ENCODE measurements at places on chromosomes 12 and 14. TPM values are rescaled to one million over a fixed set of nuclear protein-coding genes. Genes with fewer than 3 reads are reported as not detected.

DNA sequence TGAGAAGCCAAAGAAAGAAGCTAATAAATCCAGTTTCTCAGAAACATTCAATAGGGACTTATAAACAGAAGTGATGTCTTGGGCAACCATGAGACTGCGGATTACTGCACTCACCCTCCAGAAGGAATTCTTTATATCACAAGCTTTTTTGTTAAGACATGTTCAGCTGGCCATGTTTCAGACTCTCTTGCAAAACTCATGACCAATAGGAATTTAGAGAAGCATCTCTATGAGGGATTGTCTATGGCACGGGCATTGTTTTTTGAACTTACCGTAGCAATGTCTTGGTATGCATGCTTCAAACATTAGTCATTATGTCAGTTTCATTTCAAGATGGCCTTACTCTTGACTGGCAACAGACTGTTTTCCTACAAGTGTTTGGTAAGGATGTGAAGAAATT, 15.5 kb upstream of the ZNF268 start:
- no peak for DNase-seq

The MYO1H gene
- not detected for total RNA-seq

DNA sequence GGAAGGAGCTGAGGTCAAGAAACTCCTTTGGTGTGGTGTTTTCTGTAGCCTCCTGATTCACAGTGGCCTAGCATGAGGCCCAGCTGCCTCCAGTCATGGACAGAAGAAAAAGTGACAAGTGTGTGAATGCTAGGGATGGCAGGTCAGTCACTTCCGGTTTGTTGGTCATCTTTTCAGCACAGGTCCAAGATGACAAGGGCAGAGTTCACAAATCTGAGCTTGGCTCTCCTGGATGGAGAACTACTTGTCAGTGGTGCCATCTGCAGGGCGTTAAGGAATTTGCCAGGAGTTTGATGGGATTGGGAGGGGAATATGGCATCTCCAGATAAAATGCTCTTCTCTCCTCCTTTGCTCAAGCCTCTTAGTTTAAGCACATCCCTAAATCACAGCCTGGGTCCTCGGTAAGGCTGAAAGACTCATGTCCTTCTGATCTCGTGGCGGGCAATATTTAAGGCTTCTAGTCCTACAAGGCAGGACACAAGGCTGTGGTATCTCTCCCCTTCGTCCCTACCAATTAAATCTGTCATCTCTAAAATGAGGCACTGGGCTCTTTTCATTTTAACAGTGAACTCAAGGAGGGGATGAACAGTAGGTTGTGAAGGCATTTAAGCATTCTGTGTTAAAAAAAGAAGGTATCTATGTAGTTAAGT, 10.0 kb downstream of the TUBA1B start:
- DNase-seq, result no peak

DNA sequence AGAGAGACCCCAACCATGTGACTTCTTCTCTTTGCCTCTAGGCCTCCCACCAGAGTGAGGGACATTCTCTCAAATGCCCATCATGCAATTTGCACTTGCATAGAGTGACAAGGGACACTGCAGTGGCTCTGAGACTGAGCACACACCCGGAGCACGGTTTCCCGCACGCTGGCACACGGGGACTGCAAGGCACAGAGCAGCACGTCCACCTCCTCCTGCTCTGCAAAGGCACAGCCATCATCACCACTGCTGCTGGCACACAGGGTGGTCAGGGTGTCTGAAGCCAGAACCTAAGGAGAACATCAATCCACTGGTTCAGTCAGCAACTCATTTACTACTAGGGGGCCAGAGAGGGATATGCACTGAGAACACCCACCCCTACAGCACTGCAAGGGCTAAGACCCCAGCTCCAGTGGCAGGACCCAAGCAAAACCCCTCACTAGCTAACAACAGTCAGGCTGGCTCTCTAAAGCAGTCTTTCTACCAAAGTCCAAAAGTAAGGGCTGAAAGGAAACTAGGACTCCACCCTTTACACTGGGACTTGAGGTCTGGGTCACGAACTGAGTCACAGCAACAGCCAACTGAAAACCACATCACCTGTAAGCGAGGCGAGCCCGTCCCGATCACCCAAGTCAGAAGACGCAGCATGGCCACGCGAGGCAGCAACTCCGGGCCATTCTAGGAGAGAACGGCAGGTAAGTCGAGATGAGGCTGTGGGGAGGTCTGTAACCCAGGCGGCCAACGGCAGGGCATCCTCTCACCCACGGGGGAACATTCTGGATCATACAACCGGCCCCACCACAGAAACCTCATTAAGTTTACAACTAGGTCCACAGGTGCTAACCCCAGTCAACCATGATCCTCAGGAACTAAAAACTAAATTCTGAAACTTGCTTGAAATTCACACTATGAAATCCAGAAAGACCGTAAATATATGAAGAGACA, 37.9 kb downstream of the GCN1 start:
- DNase-seq, result no peak

GRCh38 chr12:12723149-12723680, 6.0 kb downstream of the CDKN1B start:
- no peak for DNase-seq

- no peak for DNase-seq
Measured at GRCh38 chr14:99950181-99950580, 115.0 kb upstream of the EVL start.

GRCh38 chr14:98798099-98798498, 473.9 kb downstream of the BCL11B start:
- no peak for DNase-seq

The CEBPE gene
- 0.22 TPM for total RNA-seq

The ARG2 gene
- total RNA-seq, result 13.4 TPM

GRCh38 chr12:55972042-55972441, 1.8 kb upstream of the RAB5B start:
- no peak for DNase-seq

GRCh38 chr12:70885956-70886355, 34.6 kb downstream of the PTPRR start:
- DNase-seq, result no peak

DNA sequence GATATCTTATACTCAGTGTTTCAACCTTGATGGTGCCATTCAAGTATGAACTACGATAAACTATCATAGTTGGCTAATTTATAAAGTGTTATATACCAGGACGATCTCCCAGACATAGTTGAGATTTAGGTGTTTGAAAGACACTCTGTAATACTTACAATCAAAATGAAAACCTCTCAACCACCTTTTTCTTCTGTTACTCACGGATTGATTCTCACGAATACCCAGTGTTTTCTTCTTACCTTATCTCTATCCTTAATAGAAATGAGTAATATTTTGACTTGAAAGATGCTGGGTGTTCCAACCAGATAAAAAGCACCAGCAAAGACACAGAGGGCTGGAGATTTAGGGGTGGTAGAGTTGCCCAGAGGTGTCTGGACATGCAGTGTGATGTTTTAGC, 169.9 kb downstream of the PTCSC3 start:
- DNase-seq, result no peak

DNA sequence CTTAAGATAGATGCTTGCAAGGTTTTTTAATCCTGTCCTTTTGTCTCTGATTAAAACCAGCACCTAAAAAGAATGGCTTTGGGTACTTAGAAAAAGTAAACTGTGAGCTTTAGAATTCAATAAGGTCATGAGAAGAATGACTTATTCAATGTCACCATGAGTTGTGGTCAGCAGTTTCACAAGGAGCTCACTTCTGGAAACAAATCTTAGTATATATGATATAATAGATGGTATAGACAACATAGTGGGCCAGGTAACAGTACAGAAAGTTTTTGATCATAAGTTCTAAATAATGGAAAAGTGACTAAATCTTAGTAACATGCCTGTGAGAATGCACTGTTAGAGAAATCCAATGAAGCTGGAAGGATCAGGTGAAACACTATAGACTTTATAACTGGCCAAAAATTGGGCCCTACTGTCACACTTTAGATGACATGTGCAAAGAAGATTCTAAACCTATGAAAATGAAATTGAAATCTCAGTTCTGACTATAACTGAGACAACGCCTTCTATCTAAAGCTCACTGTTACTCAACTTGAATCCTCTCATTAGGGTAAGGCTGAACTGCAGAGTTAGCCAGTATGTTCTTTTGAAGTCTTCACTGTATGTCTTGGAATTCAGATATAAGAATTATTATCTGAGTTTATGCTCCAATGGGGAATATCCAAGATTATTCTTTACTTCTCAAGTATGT, 42.4 kb upstream of the RAD51AP1 start:
- DNase-seq, result no peak

The TRPV4 gene
- total RNA-seq, result not detected

The GPR68 gene
- total RNA-seq, result 0.17 TPM

All from psoas muscle (tissue), 8 donors.